ENCODE measurements at places on chromosomes 5 and 9.
A peak's percentile ranks its signal among the peaks of the same experiment; 100 is the strongest.

GRCh38 chr5:39062530-39062929, 11.7 kb downstream of the RICTOR start:
- DNase-seq = no peak

GRCh38 chr9:132161743-132162184, at the start of gene NTNG2:
Gene NTNG2, plus strand, starts transcription at chr9:132162058. Its CDS starts 4,774 bp downstream, at chr9:132166832.
- DNase-seq = no peak

DNA sequence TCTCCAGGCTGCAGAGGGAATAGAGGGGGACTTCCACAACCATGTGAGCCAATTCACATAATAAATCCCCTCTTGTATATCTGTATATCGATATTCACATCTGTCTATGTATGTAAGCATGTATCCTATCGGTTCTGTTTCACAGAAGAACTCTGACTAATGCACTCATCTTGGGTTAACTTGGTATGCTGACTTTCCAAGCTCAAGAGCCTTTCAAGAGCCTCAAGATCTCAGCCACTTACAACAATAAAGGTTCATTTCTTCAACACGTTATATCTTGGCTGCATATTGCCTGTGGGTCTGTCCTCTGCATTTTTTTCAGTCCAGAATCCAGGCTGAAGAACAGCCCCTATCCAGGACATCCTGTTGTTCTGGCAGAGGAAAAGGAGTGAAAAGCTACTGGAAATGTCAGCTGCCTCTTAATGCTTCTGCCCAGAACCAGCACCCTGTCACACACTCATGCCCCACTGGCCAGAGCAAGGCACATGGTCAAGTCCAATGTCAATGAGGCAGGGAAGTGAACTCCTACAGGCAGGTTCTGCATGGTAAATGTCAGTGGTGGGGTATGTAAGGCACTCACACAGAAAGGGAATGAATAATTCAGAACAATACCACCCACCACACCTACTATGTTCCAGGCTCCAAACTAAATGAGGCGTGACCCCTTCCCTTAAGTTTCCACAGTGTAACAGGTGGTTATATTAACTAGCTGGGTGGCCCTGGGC, 91.6 kb upstream of the ICE1 start:
- no peak for DNase-seq

DNA sequence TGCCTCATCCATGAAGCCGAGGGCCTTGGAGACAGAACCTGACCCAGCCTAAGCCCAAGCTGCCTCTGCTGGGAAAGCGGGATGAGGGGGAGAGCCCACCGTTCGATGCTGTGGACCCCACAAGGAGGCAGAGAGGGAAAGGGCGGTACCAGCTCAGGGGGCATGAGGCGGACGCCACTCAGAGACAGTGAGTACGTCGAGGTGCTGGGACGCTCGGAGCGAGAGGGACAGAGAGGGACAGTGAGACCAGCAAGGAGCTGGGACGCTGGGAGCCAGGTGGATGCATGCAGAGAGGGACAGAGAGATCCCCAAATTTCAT, 33.6 kb downstream of the EXD3 start:
- DNase-seq = no peak

DNA sequence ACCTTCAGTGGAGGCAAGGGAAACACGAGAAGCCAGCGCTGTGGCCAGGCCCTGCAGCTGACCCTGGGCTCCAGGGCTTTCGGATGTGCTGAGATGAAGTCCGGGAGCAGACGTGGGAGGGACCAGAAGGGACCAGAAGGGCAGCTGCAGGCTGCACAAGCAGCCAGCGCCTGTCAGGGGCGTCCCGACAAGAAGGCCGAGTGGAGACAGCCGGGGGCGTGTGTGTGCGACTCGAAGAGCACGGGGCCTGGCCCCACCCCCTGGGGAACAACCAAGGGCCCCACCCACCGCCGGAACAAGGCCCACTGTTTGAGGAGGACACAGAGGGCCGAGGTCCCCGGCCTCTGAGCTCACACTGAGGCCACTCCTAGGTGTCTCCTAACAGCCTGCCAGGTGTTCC, 31.4 kb downstream of the SLC12A7 start:
- DNase-seq = no peak

GRCh38 chr9:117302487-117302886, 112.4 kb downstream of the ASTN2 start:
- DNase-seq = no peak

GRCh38 chr5:132480893-132481595, 9.5 kb downstream of the IRF1 start:
- no peak for DNase-seq

DNA sequence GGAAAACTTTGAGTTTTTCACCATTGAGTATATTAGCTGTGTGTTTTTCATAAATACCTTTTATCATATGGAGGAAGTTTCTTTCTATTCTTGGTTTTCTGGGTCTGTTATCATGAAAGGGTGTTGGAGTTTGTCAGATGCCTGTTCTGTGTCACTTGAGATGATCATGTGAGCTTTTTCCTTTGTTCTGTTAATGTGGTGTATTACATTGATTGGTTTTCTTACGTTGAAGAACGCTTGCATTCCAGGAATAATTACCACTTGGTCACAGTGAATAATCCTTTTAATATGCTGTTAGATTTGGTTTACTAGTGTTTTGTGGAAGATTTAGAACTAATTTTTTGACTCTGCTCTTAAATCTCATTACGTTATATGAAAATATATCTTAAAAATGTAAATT, 7.8 kb downstream of the PLEKHG4B start:
- no peak for DNase-seq

DNA sequence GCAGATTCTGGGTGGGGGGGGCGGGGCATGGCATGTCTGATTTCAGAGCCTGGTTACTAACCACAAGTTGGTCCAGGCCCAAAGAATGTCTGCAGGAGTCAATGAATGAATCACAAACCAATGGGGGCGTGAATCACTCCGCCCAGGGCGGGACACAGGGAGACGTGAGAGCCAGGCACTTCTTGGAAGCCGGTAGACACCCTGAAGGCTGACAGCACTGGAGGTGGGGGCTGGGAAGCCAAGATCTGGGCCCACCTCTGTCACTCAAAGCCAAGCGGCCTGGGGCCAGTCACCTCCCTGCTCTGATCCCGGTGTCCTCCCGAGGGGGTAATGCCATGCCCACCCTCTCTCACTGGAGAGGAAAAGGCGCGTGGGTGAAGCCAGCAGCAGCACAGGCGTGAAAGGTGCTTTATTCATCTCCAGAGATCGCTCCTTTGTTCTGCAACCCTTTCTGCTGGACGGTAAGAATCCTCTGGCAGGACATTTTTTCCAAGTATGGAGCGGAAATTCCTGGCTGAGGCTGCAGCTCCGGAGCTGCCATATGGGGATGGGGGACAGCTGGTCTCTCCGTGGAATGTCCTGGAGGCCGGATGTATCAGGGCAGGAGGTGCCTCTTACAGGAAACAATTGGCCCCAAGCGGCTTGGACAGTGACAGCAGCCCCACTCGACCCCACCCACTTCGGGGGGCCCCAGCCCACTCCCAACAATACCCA, 85.0 kb downstream of the STK10 start:
- peak; percentile 50 for DNase-seq

GRCh38 chr9:80806671-80807070, 882.7 kb downstream of the TLE1 start:
- no peak for DNase-seq

DNA sequence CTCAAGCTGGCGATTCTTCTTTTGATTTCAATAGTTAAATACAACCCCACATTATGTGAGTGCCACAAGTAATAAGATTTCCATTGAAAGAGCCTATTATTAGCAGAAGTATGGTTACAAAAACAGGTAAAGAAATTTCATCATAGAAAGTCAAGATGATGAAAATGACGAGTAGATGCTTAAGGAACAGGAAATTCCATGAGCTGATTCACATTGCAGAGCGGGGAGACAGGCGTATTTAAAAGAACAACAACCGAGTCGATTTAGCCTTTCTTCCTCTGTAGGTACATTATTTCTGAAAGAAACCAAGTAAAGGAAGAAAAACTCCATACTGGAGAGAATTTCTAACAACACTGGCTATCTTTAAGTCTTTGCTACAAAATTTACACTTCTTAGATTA, 310.4 kb downstream of the SLF1 start:
- DNase-seq = no peak

DNA sequence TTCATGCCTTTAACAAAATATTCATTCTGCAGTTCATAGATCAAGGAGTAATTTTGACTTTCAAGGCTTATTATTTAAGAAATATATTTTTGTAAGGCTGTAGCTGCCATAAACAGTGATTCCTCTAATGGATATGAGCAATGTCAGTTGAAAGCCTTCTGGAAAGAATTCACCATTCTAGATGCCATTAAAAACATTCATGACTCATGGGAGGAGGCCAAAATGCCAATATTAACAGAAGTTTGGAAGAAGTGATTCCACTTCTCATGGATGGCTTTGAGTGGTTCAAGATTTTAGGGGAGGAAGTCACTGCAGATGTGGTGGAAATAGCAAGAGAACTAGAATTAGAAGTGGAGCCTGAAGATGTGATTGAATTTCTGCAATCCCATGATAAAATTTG, 229.1 kb downstream of the DEPDC1B start:
- no peak for DNase-seq

Data from neural progenitor cell (in vitro differentiated cells).